ENCODE measurements at places on chromosomes 6 and 20.

GRCh38 chr6:101276066-101276465, 117.4 kb upstream of the GRIK2 start:
- DNase-seq = no peak

DNA sequence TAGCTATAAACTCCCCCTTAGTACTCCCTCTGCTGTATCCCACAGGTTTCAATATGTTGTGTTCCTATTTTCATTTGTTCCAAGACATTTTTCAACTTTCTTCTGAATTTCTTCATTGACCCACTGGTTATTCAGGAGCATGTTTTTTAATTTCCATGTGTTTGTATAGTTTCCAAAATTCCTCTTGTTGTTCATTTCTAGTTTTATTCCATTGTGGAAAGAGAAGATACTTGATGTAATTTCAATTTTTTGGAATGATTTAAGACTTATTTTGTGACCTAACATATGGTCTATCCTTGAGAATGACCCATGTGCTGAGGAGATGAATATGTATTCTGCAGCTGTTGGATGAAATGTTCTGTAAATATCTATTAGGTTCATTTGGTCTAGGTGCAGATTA, 497.2 kb downstream of the BCKDHB start:
- DNase-seq = no peak

GRCh38 chr20:1676650-1677049, 19.1 kb upstream of the SIRPG start:
- no peak for DNase-seq

DNA sequence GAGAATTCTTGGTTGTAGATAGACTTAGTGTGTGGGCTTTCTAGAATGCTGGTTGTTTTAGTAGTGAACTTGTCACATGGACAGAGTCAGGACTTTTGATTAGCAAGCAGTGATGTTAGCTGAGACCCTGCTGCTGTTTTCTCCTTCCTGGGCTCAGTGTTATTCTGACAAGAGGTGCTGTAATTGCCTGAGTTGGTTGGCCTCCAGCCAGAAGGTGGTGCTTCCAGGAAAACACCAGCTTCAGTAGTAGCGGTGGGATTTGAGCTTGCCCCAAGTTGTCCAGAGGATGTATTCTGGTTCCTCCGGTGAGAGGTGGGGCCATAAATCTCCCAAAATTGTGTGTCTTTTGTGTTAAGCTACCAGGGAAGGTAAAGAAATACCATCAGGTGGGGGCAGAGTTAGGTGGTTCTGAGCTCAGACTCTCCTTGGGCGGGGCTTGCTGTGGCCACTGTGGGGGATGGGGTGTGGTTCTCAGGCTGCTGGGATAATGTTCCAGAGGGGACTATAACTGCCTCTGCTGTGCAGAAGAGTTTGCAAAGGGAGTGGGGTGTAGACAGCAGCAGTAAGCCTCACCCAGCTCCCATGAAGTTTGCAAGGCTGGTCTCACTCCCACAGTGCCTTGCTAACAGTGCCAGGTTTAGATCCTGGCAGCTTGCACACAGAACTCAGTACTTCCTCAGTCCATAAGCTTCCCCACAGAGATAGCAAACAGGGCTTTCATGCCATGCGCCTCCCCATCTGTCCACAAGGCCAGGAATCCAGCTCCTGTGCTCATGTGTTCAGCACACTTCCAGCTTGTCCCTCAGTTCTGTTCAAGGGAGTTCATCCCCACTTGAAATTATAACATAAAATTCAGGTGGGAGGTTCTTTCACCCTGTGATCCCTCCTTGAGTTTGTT, 278.4 kb upstream of the PTCHD4 start:
- peak; percentile 34 for DNase-seq

- no peak for DNase-seq
Measured at GRCh38 chr6:121823437-121823851, 388.0 kb downstream of the GJA1 start.

Data from SHP77 treated with DMSO at 0.1 percent for 48 hours (cell line).